ENCODE measurements at places on chromosomes 16 and 17.

DNA sequence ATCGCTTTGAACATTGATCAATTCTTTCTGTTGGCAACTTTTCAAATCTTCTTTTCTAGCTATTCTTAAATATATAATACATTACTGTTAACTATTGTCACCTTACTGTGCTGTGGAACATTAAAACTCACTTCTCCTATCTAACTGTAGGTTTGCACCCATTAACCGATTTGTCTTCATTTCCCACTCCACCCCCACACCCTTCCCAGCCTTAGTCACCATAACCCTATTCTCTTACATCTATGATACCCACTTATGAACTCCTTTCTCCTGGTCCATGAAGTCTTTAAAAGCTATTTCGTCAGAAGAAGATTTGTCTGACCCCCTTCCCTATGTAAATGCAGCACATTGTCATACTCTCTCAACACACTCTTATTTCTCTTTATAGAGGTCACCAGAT is 993.4 kb upstream of the EEF2KMT start:
- no peaks in the 10 kb centered on the region for H3K4me1 ChIP-seq
- DNase-seq: no peak
- peaks cover 10% of the 10 kb centered on the region for H3K27me3 ChIP-seq
- H3K4me3 ChIP-seq: no peak overlapping the region

DNA sequence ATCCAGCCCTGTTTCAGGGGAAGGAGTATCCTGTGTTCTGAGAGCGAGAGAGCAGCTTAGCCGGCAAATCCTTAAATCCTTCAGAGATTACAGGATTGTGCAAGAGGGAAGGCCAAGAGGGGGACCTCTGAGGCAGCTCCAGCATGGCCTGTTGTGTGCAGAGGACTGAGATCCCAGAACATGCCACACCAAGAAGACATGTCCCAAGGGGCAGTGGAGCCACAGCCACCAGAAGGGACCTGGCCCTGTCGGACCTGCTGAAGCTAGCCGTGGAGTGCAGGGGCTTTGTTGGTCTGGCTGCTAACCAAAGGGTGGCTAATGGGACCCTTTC is 1.6 kb upstream of the MRC2 start:
- peaks cover 5% of the 10 kb centered on the region for H3K36me3 ChIP-seq
- no peak overlapping the region for H3K27ac ChIP-seq
- peaks cover 45% of the 10 kb centered on the region for H3K27me3 ChIP-seq
- H3K4me1 ChIP-seq: peaks cover 5% of the 10 kb centered on the region

GRCh38 chr16:89335803-89336485 is 118.4 kb downstream of the ZNF778 start:
- H3K27me3 ChIP-seq: no peaks in the 10 kb centered on the region
- peaks cover 19% of the 10 kb centered on the region for H3K4me1 ChIP-seq
- H3K4me3 ChIP-seq: no peak overlapping the region
- no peak for DNase-seq
- no peaks in the 10 kb centered on the region for H3K36me3 ChIP-seq

GRCh38 chr17:66021757-66022156 is 170.2 kb downstream of the CEP112 start:
- peaks cover 40% of the 10 kb centered on the region for H3K36me3 ChIP-seq
- no peak overlapping the region for H3K27ac ChIP-seq
- no peaks in the 10 kb centered on the region for H3K27me3 ChIP-seq
